ENCODE measurements at places on chromosomes 3 and 15. TPM values are rescaled to one million over a fixed set of nuclear protein-coding genes. Genes with fewer than 3 reads are reported as not detected.

EFHB gene
- total RNA-seq, result not detected

ABCC5 gene
- 12.3 TPM for total RNA-seq

WDR72 gene
- total RNA-seq, result 2.3 TPM

RYR3 gene
- 0.08 TPM for total RNA-seq

SGO1 gene
- 13.6 TPM for total RNA-seq

TNFAIP8L3 gene
- total RNA-seq, result not detected

GP9 gene
- not detected for total RNA-seq

PPP2R3A gene
- 10.9 TPM for total RNA-seq

SCN11A gene
- total RNA-seq, result not detected
